ENCODE measurements at places on chromosomes 7 and 10.
A peak's percentile ranks its signal among the peaks of the same experiment; 100 is the strongest.

GRCh38 chr7:37208528-37208927, 240.1 kb downstream of the ELMO1 start:
- peak; percentile 39 for DNase-seq

DNA sequence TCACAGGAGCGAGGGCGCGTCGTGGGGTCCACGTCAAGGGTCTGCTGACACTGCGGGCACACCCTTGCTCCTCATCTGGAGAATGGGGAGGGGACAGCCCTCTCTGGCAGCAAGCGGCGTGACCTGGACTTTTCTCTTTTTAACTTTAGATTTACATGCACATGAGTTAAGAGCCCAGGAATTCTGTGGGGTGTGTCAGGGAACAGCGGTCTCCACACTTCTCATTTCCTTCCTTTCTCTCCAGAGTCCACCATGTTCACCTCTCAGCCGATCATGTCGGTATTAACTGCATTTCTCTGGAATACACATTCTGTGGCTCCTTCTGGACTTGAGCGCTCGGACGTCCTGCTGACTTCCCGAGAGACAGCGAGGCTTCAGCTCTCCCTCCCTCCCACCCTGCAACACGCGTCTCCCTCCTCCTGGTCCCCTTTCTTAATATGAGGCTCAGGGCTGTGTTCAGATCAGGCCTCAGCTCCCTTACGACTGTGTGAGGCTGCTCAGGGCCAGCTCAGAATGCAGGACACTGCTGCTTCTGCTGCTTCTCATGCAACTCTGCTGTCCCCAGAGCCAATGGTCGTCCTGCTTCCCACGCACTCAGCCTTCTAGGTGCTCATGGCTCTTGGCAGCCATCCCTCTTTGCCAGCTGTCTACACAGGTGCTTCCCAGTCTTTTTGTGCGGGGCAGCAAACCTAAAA, 261.3 kb downstream of the ELFN1 start:
- DNase-seq = no peak

DNA sequence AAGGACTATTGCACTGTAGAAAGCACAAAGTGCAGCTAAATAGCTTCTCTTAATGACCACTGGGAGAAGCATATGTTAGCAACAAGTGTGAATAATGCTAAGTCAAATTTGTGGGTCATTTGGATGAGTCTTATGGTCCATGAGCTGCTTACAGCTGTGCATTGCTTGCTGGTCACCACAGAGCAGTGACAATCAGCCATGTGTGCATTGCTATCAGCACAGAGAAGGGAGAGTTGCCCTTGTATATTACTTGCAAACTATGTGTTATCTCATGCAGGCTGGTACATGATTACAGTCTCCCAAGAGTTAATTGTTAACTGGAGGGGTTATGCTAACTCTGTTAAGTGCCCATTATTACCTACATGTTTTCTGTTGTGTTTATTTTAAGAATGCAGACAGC, 25.7 kb downstream of the MRPS33 start:
- DNase-seq = no peak

DNA sequence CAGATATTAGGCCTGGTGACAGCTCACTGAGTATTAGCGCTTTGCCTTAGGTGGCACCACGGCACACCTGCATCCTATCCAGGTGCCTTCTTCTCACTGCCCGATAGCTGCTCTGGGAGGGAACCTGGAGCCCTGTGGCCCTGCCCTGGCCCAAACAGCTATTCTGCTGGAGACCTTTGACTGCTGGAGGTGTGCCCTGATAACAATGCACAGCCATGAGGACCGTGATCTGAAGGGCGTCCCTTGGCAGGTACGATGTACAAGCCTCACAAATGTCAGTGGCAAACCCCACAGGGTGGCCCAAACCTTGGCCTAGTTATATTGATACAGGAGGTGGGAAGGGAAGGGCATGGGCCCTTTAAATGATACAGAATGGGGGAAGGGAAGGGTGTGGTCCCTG, 259.5 kb downstream of the GRID1 start:
- no peak for DNase-seq

DNA sequence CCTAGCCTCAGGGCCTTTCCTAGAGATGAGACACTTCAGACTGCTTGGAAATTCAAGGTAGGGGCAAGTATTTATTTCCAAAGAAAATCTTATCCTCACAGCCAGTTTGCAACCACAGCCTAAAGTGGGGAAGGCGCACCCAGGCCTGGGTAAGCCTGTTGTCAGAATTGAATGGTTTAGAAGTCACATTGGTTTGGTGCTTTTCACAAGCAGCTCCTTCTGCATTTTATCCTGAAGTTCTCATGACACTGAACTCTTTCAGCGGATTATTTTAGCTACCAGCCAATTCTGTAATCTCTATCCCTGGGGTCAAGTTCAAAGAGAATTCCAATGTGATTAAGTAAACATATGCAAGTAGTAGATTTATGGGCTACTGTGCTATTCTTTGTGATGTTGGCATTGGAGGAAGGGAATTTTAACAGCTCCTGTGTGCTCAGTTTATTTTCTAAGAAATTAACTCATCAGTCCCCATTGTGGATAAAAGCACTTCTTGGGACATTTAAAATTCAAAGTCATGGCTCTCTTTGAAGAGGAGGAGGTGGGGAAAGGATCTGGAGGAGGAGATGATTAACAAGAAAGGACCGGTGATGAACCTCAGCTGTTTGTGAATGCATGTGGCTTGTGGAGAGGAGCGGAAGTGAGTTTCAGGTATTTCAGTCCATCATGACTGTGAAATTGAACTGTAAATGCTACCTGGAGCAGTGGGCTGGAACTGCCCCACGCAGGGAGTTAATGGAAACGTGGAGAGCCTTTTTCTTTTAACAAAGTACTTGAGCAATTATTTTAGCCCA, 90.2 kb upstream of the CACUL1 start:
- no peak for DNase-seq

GRCh38 chr7:88311675-88312036, 5.0 kb upstream of the STEAP4 start:
- no peak for DNase-seq

- peak; percentile 61 for DNase-seq
Observed at GRCh38 chr7:7772397-7772821, 54.0 kb upstream of the RPA3 start.

DNA sequence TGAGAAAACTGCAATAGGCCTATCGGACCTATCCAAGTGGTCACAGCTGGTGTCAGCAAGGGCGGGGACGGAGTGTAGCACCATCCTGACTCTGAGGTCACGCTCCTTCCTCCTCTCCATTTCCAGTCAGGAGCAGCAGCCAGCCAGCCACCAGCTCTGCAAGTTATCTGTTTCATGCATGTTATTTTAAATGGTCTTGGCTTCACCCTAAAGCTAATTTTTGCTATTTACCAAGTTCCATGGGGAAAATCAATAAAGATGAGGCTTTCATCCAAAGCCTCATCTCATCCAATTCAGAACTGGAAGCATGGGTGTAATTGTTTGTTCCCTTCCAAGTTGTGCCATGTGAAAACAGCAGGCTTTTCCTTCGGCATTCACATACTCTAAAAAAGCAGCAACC, 49.3 kb downstream of the ICA1 start:
- no peak for DNase-seq
